Motor neuron (in vitro differentiated cells): ENCODE measurements at places on chromosomes 12 and 14. TPM values are rescaled to one million over a fixed set of nuclear protein-coding genes. Genes with fewer than 3 reads are reported as not detected.

- ATAC-seq, result no peak
These were observed 55.4 kb upstream of the MED13L start for GRCh38 chr12:116332705-116333380.

GRCh38 chr12:118061011-118061872 is at the start of gene WSB2:
Gene WSB2, minus strand, starts transcription at chr12:118061179. Its CDS starts 131 bp downstream, at chr12:118061048.
- ATAC-seq, result peak; percentile 66

GRCh38 chr12:83434600-83434999 is 747.9 kb downstream of the TMTC2 start:
- ATAC-seq, result no peak

DNA sequence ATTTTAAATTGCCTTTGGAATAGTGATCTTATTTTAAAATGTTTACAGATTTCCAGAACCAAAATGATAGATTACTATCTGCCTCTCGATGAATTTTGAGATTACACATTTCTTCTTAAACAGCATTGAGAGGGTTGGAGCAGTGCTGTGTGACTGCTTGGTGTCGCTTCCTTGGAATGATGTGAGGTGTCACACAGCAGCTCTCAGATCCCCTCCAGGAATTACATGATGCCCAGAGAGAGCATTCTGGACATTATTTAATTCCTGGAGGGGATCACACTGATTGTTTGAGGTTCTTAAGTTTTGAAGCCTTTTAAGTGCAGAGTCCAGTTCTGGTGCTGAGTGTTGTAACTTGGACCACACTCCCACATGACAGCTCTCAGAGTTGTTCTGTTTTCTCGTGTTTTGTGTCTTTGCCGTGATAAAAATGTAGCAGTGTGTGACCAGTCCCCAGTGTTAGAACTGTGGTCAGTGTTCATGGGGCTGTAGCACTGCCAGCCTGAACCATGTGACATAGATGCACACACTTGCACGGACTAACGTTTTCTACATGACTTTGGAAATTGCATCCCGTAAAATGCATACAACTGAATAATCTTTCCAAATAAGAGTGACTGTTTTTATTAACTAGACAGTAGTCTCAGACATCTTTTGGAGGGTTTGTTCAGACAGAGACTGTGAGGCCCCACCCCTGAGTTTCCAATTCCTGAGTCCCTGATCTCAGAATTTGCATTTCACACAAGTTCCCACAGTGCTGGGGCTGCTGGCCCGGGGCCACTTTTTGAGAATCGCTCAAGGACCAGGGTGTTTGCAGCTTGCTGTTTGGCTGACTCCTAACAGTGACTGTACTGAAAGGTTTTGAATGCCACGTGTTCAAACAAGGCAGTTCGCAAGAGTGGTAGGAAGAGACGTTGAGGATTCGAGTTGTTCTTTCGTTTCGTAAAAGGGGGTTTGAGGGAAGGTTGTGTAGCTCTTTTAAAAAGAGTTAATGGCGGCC is 26.0 kb downstream of the XRCC3 start:
- peak; percentile 17 for ATAC-seq

DNA sequence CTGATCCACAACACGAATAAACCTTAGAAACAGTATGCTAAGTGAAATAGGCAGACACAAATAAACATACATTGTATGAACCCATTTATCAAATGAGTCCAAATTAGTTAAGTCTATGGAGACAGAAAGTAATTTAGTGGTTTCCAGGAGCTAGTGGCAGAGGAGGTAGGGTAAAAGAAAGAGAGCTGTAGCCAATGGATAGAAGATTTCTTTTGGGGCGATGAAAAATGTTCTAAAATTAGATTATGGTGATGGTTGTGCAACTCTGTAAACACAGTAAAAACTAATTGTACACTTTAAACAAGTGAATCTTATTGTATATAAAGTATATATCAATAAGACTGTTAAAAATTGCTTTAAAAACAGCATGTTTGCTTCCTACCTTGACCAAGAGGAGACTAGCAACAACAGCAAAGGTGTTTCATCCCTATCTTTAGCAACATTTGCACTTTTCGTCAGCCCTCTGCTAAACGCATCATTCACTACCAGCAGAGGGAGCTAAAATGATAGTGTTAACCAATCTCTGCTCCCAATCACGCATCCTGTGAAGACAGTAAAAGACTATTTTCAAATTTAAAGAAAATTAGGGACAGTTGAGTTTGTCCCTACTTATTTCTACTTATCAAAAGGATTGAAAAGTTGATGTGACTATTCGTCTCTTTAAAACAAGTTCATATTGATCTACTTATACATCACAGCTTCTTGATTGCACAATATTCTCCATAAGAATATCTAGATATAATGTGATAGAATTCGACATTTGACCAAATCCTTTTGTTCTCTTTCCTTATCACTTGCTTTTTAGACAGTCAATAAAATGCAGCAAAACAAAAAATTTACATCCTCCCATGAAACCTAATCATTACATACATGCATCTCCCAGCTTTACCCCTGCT is 24.0 kb upstream of the LGR5 start:
- no peak for ATAC-seq

Gene CCNB1IP1
- total RNA-seq, result 51.0 and 58.8 TPM in 2 replicates

Gene DDX51
- 4.5 and 7.0 TPM in 2 replicates for total RNA-seq
